ENCODE measurements at places on chromosomes 6 and 20. TPM values are rescaled to one million over a fixed set of nuclear protein-coding genes. Genes with fewer than 3 reads are reported as not detected.

The KIF3B gene
- polyA plus RNA-seq = 25.4 TPM

The NECAB3 gene
- polyA plus RNA-seq = 10.3 TPM

The GTF2H4 gene
- polyA plus RNA-seq = 34.2 TPM

The FOXS1 gene
- polyA plus RNA-seq = not detected

The FBXO9 gene
- 52.1 TPM for polyA plus RNA-seq

The C20orf173 gene
- not detected for polyA plus RNA-seq

DNA sequence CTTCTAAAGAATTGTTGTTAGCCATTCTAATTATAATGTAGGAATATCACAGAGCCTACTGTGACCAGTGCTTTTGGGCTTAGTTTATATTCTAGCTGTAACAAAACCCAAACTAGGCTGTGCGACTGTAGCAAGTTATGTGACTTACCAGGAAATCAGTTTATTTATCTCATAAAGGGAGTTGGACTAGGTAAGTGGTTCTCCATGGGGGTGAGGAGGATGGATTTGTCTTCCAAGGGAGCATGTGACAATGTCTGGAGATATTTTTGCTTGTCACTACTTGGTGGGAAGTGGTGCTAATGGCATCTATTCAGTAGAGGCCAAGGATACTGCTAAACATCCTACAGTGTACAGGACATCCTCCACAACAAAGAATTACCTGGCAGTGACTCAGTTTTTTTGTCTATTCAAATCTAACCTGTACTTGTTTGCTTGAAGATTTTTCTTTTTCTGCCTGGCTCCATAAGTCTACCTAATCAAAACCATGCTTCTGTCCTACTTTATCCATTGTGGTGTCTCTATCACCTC lies 32.5 kb downstream of the ZFAND3 start:
- H3K27me3 ChIP-seq = no peaks in the 10 kb centered on the region
- no peak overlapping the region for H3K4me3 ChIP-seq
- DNase-seq = no peak
- H3K36me3 ChIP-seq = peaks cover 2% of the 10 kb centered on the region

GRCh38 chr20:43187476-43188233 lies 2.1 kb downstream of the PTPRT start:
- no peak overlapping the region for H3K4me3 ChIP-seq
- no peaks in the 10 kb centered on the region for H3K4me1 ChIP-seq
- no peak overlapping the region for H3K27ac ChIP-seq
- H3K36me3 ChIP-seq = no peaks in the 10 kb centered on the region
- no peak for DNase-seq

GRCh38 chr6:33075568-33076405 lies at the start of gene HLA-DPB1:
Gene HLA-DPB1 (plus strand): TSS chr6:33075990. CDS start chr6:33076042, 52 bp downstream.
- H3K36me3 ChIP-seq = no peaks in the 10 kb centered on the region
- H3K4me1 ChIP-seq = no peaks in the 10 kb centered on the region
- DNase-seq = no peak
- peaks cover 44% of the 10 kb centered on the region for H3K27me3 ChIP-seq

GRCh38 chr6:143112084-143112768 lies 51.5 kb downstream of the AIG1 start:
- no peak overlapping the region for H3K4me3 ChIP-seq
- H3K27ac ChIP-seq = no peak overlapping the region
- H3K36me3 ChIP-seq = no peaks in the 10 kb centered on the region
- no peaks in the 10 kb centered on the region for H3K27me3 ChIP-seq
- H3K4me1 ChIP-seq = peaks cover 10% of the 10 kb centered on the region

- no peak overlapping the region for H3K4me3 ChIP-seq
- no peak overlapping the region for H3K27ac ChIP-seq
- no peaks in the 10 kb centered on the region for H3K36me3 ChIP-seq
- peaks cover 3% of the 10 kb centered on the region for H3K27me3 ChIP-seq
Observed at GRCh38 chr6:31299947-31300346, 28.1 kb upstream of the HLA-C start.

- no peaks in the 10 kb centered on the region for H3K36me3 ChIP-seq
- no peak for DNase-seq
- H3K27ac ChIP-seq = no peak overlapping the region
- H3K4me1 ChIP-seq = peaks cover 8% of the 10 kb centered on the region
- H3K4me3 ChIP-seq = no peak overlapping the region
Observed at GRCh38 chr20:1625083-1625690, 5.4 kb upstream of the SIRPB1 start.

DNA sequence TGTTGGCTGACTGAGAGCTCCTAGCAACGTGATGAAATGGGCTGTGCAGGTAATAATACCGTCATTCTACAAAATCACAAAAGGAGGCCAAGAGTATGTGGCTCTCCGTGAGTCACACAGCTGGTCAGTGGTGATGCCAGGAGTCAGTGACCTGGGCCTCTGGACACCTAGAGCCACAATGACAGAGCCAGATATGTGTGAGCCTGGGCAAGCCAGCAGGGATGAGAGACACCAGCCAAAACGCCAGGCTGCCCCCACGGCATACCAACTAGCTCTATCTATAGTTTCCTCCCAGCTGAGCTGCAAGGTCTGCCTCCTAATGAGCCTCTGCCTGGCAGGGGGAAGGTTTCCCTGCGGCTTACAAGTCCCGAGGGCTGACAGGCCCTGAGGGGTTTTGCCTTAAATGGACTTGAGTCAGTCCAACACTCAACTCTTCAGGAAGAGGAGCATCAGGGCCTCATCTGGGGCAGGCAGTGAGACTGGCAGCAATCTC lies 70.0 kb downstream of the CPNE5 start:
- H3K4me1 ChIP-seq = peaks cover 15% of the 10 kb centered on the region
- no peak overlapping the region for H3K27ac ChIP-seq
- no peak for DNase-seq
- H3K36me3 ChIP-seq = no peaks in the 10 kb centered on the region
- H3K4me3 ChIP-seq = no peak overlapping the region
- H3K27me3 ChIP-seq = no peaks in the 10 kb centered on the region

DNA sequence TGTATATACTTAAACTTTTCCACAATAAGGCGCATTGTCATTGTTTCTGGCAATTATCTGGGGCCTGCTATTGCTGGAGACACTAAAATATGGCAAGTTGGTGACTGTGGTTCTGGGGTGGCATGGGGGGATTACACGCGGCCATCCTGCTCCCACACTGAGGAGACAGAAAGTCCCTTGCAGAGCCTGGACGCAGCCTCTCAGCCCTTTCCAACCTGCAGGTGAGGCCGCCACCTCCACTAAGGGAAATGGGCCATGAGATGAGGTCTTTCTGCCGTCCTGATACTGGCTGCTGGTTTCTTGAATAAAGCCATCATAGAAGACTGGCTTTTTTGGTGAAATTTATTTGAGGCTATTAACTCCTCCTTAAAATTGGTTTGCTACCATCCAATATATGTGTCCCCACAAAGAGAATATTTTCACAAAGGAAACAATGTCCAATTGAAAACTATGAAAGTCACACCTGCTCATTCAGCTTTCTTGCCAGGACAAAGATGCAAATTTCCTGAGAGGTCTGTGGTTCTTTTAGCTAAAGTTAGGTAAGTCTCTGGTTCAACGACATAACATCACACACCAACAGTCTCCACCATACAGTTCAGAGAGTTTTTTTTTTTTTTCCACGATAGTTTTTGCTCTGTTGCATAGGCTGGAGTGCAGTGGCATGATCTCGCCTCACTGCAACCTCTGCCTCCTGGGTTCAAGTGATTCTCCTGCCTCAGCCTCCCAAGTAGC lies 13.0 kb downstream of the TXNDC5 start:
- no peaks in the 10 kb centered on the region for H3K4me1 ChIP-seq
- no peak overlapping the region for H3K4me3 ChIP-seq
- H3K27ac ChIP-seq = no peak overlapping the region
- no peaks in the 10 kb centered on the region for H3K27me3 ChIP-seq
- no peak for DNase-seq
- peaks cover 37% of the 10 kb centered on the region for H3K36me3 ChIP-seq

GRCh38 chr6:978937-979685 lies 286.2 kb upstream of the EXOC2 start:
- DNase-seq = no peak
- no peak overlapping the region for H3K4me3 ChIP-seq
- H3K36me3 ChIP-seq = no peaks in the 10 kb centered on the region
- H3K27me3 ChIP-seq = no peaks in the 10 kb centered on the region

DNA sequence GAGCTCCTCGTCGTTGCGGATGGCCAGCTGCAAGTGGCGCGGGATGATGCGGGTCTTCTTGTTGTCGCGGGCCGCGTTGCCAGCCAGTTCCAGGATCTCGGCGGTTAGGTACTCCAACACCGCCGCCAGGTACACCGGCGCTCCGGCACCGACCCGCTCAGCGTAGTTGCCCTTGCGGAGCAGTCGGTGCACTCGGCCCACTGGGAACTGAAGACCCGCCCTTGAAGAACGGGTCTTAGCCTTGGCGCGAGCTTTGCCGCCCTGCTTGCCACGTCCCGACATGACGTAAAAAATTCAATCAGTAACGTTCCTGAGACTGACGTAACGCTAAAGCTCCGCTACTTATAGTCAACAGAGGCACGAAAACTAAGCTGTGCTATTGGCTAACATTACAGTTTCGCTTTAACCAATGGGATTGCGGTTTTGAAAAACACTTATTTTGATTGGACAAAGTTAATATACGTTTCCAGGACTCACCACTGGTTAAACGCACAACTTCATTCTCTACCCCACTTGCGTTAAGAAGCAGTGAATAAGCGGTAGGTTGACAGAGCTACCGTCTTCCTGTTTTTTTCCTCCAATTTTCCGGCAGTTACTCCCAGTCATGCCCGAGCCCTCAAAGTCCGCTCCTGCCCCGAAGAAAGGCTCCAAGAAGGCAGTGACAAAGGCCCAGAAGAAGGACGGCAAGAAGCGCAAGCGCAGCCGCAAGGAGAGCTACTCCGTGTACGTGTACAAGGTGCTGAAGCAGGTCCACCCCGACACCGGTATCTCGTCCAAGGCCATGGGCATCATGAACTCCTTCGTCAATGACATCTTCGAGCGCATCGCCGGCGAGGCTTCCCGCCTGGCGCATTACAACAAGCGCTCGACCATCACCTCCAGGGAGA lies 73.9 kb downstream of the OR2B2 start:
- H3K27me3 ChIP-seq = no peaks in the 10 kb centered on the region
- H3K4me3 ChIP-seq = peak overlapping the region; percentile 59
- no peaks in the 10 kb centered on the region for H3K36me3 ChIP-seq
- H3K4me1 ChIP-seq = peaks cover 14% of the 10 kb centered on the region
- peak overlapping the region; percentile 99 for H3K27ac ChIP-seq
- peak; percentile 97 for DNase-seq

DNA sequence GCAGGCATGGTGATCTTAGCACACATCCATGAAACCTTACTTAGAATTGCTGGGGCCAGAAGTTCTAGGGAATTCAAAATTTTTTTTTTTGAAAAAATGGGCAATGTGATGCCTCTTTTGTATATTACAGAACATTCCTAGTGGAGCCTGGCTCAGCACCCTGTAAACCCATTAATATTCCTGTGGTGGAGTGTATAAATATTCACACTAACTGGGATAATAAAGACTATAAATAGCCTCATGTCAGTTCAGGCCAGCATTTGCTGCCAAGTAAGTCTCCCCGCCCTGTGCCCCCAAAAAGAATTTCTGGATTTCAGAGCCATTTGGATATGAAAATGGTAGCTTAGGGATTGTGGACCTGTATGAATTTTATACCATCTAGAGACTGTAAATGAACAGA lies 14.8 kb downstream of the BANF2 start:
- no peaks in the 10 kb centered on the region for H3K4me1 ChIP-seq
- DNase-seq = no peak
- H3K4me3 ChIP-seq = no peak overlapping the region
- H3K36me3 ChIP-seq = no peaks in the 10 kb centered on the region
- H3K27ac ChIP-seq = no peak overlapping the region
- H3K27me3 ChIP-seq = peaks cover 3% of the 10 kb centered on the region

DNA sequence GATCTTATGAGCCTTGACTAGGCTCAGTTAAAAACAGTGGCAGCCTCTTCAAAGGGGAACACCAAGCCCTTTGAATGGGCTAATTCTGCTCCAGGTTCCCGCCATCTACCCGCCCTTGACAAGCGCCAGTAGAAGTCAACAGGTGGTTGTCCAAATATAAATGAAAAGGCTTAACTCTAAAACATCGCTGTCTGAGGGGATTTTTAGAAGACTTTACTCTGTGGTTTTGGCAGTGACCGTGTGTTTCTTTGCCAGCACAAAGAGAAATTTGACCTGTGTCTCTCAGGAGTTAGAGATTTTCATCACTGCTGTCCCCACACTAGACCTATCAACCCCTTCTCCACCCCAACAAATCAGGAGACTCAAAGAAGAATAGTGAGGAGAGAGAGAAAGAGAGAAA lies 19.8 kb upstream of the SIM1 start:
- no peaks in the 10 kb centered on the region for H3K4me1 ChIP-seq
- H3K27ac ChIP-seq = no peak overlapping the region
- H3K27me3 ChIP-seq = peaks cover 19% of the 10 kb centered on the region
- no peak for DNase-seq

DNA sequence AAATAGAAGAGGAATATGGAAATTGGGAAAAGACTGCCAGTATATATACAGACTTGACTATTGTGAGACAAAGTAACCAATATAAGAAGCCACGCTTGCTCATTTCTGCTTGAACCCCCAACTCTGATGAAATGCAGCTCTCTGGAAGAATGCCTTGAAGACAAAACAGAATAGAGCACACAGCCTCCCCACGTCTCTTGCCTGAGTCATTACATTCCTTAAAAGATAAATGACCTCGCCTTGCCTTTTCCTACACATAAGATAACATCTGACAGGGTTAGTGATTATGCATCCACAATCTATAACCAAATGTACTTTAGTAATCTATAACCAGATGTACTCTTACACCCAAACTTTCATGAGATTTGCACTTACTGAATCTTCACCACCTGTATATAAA lies 141.1 kb upstream of the EEF1E1 start:
- H3K4me3 ChIP-seq = no peak overlapping the region
- no peak for DNase-seq
- no peak overlapping the region for H3K27ac ChIP-seq
- H3K36me3 ChIP-seq = no peaks in the 10 kb centered on the region

GRCh38 chr20:23658989-23659609 lies 21.3 kb upstream of the CST3 start:
- H3K27ac ChIP-seq = no peak overlapping the region
- H3K36me3 ChIP-seq = no peaks in the 10 kb centered on the region
- H3K4me3 ChIP-seq = no peak overlapping the region
- DNase-seq = no peak

GRCh38 chr6:78911218-78911940 lies 44.0 kb downstream of the IRAK1BP1 start:
- DNase-seq = no peak
- no peak overlapping the region for H3K4me3 ChIP-seq
- H3K27me3 ChIP-seq = no peaks in the 10 kb centered on the region
- H3K4me1 ChIP-seq = peaks cover 33% of the 10 kb centered on the region

GRCh38 chr6:162683135-162683534 lies 44.4 kb downstream of the PRKN start:
- no peaks in the 10 kb centered on the region for H3K27me3 ChIP-seq
- no peak overlapping the region for H3K27ac ChIP-seq
- no peak for DNase-seq
- no peaks in the 10 kb centered on the region for H3K4me1 ChIP-seq

DNA sequence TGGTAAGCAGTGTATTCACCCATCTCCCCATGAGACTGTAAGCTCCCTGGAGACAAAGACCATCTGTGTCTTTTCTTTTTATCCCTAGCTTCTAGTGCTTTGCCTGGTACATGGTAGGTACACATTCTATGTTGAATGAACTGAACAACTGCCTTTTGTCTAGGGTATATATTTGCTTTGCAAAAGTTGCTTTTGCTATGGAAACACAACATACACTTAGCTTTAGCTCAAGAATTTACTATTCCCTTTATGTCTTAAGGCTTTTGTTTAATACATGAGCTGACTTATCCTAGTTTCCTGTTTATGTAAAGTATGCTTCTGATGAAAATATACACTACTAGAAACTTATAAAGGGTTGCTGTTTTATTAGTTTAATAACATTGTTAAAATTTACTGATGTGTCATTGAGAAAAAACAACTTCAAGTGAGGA lies 198.2 kb downstream of the PRL start:
- no peaks in the 10 kb centered on the region for H3K4me1 ChIP-seq
- no peak for DNase-seq
- H3K36me3 ChIP-seq = no peaks in the 10 kb centered on the region
- no peak overlapping the region for H3K27ac ChIP-seq
- no peak overlapping the region for H3K4me3 ChIP-seq
- H3K27me3 ChIP-seq = no peaks in the 10 kb centered on the region

Data from keratinocyte (primary cell).